ENCODE measurements at places on chromosomes 7 and 10.

DNA sequence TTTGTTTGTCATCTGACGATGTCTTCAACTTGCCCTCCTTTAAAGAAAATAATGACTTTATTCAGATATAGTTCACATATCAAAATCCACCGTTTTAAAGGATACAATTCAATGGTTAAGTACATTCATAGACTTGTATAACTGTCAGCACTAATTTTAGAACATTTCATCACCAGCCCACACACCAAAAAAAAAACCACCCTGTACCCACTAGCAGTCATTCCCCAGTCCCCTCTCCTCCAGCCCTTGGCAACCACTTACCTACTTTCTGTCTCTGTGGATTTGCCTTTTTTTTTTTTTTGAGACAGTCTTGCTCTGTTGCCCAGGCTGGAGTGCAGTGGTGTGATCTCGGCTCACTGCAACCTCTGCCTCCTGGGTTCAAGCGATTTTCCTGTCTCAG lies 5.3 kb upstream of the HILPDA start:
- no peak for DNase-seq

- no peak for DNase-seq
These were observed 531.8 kb downstream of the KCNMA1 start for GRCh38 chr10:77105761-77106221.

DNA sequence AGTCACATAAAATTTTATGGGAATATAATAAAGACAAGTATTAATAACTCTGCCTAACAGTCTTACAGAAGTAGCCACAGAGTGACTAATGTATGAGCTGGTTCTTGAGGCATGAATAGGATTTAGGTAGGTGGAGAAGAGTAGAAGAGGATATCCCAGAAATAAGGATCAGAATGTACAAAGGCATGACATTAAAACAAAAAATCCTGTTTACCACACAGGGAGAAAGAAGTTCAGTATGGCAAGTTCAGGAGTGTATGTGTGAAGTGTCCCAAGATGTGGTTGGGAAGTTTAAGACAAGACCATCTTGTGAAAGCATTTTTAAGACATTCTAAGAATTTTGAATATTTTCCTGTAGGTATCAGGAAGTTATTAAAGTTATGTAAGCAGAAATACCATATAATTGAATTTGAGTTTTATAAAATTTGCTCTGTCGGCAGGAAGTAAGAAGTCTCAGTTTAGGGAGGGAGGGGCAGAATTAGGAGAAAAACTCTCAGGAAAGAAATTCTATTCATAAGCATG lies 64.7 kb upstream of the CAV2 start:
- no peak for DNase-seq

DNA sequence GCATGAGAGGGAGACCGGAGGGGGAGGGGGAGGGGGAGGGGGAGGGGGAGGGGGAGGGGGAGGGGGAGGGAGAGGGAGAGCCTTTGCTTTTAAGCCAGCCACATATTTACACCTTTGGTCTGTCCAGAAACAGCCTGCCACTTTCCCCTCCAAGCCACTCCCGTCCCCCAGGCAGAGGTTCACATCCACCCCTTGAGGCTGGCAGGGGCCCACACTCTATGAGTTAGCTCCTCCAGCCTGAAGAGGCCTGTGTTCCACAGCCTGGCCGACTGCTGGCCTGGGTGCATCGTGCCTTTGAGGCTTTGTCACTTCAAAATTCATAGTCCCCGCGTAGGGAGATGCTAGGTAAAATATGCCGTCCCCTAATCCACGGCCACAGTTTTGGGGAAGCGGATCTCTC lies 16.5 kb downstream of the ADAMTS14 start:
- DNase-seq, result no peak

DNA sequence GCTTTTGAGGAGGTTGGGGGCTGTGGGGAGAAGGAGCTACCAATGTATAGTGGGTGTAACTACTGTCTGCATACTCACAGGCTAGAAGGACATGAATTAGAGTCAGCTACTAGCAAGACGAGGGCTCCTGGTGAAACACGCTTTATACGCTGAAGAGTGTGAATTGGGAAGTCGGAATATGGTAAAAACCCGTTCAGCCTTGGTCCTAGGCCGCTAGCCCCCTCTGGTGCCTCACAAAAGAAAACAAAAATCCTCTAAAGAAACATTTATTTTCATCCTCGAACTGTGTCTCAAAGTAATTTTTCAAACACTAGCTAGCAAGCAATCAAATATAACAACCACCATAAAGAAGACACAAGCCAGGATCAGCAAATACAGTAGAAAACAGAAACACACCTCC lies 338.1 kb upstream of the SEMA3C start:
- no peak for DNase-seq

DNA sequence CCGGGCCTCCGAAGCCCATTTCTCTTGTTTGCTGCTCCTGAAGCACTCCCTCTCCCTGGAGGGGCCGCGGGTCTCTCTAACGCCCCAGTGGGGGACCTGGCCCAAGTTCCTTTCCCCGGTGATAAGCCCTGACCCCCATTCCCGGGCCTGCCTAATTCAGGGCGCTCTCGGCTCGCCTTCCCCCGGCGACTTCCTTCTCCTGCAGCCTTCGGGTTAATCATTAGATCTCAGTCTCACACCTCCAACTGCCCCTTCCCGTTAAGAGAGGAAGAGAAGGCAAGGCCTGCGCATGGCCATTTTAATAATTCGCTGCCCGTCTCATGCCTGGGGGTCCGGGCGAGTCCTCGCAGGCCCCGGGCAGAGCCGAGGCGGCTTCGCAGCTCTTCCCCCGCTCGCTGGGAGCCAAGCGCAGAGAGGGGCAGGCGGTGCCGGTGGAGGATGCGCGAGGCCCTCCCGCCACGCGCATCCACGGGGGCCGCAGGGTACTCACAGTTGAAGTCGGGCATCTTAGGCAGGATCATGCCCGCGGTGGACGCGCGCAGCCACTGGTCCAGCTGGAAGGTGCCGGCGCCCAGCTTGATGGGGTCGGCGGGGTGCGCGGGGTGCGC lies 1.2 kb downstream of the MNX1 start:
- no peak for DNase-seq

GRCh38 chr7:128743112-128743772 lies 4.1 kb downstream of the CALU start:
- no peak for DNase-seq

DNA sequence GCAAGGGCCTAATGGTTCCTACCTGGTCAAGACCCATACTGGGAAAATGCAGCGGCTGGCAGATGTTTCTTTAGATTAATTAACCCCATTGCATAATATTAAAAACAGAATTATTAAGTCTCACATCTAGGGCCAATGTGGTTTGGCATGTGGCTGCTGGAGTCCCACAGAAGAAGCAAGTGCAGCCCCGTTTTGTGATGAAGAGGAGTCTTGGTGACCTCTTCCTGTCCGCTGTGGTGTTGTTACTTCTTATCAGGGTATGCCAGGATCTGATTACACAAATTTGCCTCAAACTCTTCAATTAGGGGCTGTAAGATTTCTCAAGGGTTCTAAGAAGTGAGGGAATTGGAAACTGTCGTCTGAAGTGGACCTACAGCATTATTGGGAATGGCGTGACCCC lies 240.3 kb downstream of the SEC23IP start:
- DNase-seq, result no peak

DNA sequence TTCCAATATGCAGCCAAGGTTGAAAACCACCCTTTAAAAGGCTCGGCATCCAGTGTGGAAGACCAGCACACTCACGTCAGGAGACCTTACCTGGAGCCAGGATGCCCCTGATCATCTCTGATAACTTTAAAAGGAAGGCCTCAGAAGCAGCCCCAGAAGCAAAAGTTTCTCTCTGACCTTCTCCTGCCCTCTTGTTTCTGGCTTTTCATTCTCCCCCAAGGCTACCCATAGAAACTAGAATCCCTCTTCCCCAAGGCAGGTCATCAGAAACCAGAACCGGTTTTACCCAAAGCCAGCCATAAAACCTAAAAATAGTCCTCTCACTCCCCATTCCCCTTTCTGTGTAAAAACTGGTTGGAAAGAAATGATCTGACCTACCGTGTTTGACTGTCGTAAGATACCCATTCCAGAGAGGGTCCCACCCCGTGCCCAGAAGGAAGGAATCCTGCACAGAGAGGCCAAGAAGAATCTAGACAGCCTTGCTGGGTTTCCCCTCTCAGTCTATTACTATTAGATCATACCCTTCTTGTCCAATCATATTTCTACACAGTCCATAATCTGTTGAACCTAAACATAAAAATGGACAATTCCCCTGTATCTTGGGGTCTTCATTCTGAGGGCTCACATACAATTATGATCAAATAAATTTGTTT lies 17.5 kb upstream of the TSPAN14 start:
- no peak for DNase-seq

GRCh38 chr7:44629829-44630522 lies 23.5 kb downstream of the OGDH start:
- no peak for DNase-seq

DNA sequence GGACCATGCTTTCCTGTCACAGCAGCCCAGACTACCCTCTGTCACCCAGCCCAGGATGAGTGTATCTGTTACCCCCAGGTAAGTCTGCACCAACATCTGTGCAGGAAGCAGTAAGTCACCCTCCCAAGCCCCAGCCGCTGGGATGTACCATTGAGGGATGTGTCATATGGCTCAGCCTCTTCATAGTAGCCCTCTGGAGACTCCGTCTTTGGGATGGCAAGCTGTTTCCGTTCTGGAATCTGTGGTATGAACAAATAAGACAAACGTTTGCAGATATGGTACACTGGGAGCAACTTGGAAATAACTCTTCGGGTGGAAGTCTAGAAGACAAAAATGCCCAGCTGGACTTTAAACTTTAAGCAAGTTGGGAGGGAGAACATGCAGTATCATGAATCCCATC lies 81.3 kb downstream of the AFAP1L2 start:
- no peak for DNase-seq

- DNase-seq, result no peak
These were observed 73.6 kb upstream of the NEBL start for GRCh38 chr10:20970708-20971107.

DNA sequence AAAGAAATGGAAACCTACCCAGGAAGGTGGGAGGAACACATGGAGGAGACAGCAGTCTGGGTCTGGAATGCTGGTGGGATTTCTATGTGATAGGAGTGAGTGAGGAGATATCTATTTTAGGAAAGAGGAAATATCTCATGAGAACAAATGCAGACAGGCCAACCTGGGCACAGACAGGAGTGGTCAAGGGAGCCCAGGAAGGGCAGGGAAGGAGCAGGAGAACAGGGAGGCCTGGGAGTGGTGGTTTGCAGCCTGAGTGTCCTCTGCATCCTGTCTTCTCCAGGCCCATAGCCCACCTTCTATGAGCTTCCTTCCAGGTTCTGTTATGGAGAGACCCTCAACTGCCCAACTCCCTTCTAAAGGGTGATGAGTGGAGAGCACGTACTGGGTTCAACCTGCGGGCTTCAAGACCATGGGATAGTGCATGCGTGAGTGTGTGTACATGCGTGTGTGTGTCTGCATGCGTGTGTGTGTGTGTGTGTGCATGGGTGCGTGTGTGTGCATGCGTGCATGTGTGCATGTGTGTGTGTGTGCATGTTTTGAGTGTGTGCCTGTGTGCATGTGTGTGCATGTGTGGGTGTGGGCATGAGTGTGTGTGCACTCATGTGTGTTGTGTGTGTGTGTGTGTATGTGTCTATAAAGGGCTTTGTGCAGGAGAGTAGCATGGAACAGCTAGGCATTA lies 200.1 kb downstream of the CXCL12 start:
- no peak for DNase-seq

DNA sequence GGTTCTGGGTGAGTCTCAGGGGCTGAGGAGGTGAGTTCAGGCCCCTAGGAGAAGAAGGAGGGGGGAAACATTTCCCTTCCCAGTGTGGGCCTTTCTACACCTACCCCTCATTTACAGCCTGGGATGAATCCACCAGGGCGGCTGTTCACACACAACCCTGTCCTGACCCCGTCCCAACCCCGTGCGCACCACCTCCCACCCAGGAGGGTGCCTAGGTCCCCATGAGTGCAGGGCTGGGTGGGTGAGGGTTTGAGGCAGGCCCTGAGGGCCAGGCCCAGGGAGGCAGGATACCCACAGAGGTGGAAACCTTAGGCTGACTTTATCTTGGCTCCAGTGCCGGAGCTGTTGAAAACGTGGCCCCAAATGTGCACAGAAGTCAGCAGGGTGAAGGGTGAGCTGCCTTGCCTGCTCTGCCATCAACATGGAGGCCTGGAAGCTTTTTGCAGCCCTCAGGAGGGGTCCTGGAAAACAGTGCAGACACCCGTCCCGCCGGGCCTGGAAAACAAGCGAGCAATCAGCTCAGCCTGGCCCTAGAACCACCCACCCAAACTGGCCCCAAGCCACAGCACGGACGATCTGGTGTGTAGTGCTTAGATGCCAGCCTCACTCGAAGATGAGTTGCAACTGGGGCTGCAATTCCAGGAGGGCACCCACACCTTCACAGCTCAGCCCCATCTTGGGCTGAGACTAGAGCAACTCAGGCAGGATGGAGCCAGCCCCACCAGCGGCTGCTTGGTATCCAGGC lies 9.3 kb upstream of the RET start:
- DNase-seq, result no peak

DNA sequence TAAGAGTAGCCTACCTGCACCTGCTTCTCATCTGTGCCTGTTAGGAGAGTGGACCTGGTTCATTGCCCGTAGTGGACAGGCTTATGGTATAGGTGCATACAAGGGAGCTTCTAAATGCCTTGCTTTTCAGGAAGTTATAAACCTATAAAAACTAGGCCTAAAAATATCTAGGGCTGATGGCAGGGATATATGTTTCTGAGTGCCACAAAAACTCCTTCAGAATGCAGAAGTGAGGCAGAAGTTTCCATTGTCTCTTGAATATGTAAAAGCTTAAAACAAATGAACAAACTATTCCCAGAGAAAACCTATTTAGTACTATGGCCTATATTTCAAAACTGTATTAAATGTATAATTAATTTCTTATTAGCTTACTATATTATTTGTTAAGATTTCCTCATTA lies 91.8 kb downstream of the RNLS start:
- no peak for DNase-seq

GRCh38 chr10:132429281-132430230 lies 32.6 kb downstream of the PWWP2B start:
- DNase-seq, result no peak

- no peak for DNase-seq
These were observed 131.4 kb upstream of the PDLIM1 start for GRCh38 chr10:95422233-95422632.

- DNase-seq, result no peak
These were observed 59.0 kb upstream of the ITGB1 start for GRCh38 chr10:33016988-33017387.

GRCh38 chr7:132004529-132004928 lies 448.1 kb upstream of the PODXL start:
- DNase-seq, result no peak

GRCh38 chr7:115987486-115987885 lies 43.1 kb downstream of the TFEC start:
- no peak for DNase-seq

GRCh38 chr10:97842656-97843280 lies 6.9 kb upstream of the GOLGA7B start:
- DNase-seq, result no peak

- no peak for DNase-seq
These were observed 19.3 kb downstream of the ZNF786 start for GRCh38 chr7:149071182-149071635.

GRCh38 chr7:30969604-30969970 lies 5.8 kb downstream of the GHRHR start:
- DNase-seq, result no peak
